ENCODE measurements at places on chromosomes 7 and 10.

DNA sequence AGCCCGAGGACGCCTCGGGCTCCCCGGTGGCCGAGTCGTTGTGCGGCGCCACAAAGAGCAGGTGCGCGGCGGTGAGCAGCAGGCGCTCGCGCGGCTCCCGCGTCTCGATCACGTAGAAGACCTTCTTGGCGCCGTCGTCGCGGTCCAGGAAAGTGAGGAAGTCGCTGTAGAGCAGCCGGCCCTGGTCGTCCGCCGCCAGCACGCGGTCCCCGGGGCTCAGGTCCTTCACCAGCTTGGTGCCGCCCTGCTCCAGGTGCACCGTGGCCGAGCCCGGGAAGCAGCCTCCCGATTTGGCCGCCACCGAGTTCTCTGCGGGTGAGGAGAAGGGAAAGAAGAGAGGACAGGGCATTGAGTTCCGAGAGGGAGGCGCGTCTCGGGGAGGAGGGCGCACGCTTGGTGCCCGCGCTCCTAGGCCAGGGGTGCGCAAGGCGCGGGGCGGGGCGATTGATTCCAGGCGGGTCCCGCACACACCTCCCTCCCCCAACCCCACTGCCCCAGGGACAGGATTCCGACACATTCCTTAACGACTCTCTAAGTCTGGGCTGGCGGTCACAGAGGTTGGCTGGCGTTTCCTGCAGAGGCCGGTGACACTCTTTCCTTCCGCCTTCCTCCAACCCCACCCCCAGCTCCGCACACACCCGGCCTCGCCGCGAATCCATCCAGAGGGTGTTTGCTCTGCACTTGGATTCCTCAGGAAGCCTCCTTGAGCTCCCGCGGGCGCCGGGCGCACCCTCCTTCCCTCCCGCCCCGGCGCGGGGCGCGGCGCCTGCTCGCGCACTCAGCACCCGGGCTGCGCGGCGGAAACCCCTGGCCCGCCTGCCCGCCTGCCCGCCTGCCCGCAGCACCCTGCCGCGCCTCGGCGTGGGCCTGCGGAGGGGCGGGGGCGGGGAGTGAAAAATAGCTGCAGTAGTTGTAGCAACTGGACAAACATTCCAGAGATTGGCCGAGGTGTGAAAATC, 8.6 kb downstream of the SHH start:
- DNase-seq: no peak

- no peak for DNase-seq
These were observed 69.2 kb upstream of the PPP2R2D start for GRCh38 chr10:131831561-131831960.

DNA sequence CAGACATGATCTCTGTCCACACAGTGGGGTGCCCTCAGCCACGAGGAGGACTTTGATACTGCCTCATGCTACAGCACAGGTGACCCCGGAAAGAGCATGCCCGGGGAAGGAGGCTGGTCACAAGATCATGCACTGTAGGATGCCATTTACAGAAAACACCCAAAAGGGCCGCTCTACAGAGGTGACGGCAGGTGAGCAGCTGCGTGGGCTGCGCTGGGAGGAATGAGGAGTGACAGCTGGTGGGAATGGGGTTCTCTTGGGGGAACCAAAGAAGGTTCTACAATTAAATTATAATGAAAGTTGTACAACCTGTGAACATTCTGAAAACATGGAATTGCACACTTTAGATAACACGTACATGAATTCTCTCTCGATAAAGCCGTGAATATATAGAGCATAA, 12.0 kb downstream of the INTS1 start:
- no peak for DNase-seq

GRCh38 chr7:125406111-125406510, 476.5 kb upstream of the POT1 start:
- peak; percentile 59 for DNase-seq

DNA sequence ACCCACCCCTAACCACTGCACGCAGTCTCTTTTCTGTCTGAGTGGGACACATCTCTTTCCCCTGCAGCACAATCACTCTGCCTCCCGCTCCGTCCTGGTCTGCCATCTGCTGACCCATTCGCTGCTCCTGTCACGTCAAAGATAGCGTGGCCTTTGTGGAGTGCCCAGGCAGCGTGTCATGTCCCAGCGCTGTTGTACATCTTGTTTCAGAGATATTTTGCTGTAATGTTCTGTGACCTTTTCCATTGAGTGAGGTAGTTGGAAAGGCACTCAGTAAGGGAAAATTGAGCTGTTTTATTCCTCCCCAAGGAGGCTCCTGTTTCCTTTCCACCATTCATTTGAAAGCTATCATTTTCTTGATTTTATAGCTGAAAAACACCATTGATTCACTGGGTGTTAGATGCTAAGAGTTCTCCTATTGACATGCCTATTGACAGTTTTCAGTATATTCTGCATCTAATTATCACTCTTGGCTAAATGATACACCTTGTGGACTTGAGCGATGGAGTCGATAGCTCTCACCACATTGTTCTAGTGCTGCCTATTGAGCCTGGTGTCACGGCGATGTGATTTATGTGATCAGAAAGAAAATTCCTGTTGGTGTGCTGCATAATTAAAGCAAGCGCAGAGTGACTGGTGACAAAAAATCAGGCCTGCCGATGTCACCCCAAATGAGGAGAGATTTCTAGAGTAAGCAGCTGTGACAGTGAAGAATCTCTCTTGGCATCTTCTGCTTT, 372.6 kb downstream of the LRMDA start:
- DNase-seq: no peak

GRCh38 chr7:142425281-142425680, 167.4 kb upstream of the PRSS58 start:
- DNase-seq: no peak

- DNase-seq: no peak
These were observed 31.6 kb upstream of the CCDC71L start for GRCh38 chr7:106692450-106693051.

GRCh38 chr10:46048152-46048551, 2.1 kb upstream of the MSMB start:
- no peak for DNase-seq

GRCh38 chr10:74231375-74231774, 80.4 kb downstream of the ADK start:
- DNase-seq: peak; percentile 37

GRCh38 chr7:126213876-126214275, 1038.9 kb downstream of the GRM8 start:
- peak; percentile 2 for DNase-seq

GRCh38 chr10:43960981-43961380, 312.3 kb upstream of the ZNF32 start:
- no peak for DNase-seq

DNA sequence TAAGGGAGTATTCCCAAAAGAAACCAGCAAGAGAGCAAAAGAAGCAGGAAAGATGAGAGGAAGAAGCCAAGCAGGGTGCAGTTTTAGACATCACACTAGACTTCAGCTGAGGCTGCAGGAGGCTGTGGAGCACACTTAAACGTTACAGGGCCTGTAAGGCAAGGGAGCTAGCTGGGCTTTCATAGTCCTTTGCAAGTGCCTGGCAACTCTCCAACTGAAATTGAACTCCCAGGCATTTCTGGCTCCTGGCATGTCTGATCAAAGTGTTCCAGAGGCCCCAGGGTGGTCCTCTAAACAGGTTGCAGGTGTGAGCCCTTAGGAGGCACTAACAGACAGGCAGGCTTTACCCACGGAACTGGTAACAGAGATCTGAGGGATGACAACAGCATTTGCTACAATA, 750.2 kb downstream of the XPNPEP1 start:
- no peak for DNase-seq

DNA sequence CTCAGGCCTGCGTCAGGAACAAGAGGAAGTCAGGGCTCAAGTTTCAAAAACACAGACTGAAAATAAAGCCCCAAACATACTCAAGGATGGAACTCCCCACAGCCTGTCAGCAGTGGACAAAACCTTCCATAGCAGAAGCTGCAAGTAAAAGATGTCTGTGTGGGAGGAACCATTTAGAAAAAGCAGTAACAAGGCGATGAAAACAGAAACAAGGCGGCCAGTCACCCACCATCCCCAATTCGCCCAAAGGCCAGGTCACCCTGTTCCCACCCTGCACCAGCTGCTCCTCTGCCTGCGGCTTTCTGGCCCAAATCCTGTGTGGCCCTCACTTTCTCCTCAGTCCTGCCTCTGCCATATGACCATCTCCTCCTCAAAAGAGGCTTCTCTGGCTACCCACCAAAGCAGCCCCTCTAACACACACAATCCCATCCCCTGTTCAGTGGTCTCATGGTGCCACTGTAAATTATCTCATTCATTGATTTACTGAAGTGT, 27.8 kb downstream of the KCNMA1 start:
- peak; percentile 62 for DNase-seq

GRCh38 chr10:130864961-130865818, 446.3 kb downstream of the TCERG1L start:
- DNase-seq: no peak

GRCh38 chr10:62626817-62627216, 177.7 kb upstream of the ADO start:
- peak; percentile 21 for DNase-seq

DNA sequence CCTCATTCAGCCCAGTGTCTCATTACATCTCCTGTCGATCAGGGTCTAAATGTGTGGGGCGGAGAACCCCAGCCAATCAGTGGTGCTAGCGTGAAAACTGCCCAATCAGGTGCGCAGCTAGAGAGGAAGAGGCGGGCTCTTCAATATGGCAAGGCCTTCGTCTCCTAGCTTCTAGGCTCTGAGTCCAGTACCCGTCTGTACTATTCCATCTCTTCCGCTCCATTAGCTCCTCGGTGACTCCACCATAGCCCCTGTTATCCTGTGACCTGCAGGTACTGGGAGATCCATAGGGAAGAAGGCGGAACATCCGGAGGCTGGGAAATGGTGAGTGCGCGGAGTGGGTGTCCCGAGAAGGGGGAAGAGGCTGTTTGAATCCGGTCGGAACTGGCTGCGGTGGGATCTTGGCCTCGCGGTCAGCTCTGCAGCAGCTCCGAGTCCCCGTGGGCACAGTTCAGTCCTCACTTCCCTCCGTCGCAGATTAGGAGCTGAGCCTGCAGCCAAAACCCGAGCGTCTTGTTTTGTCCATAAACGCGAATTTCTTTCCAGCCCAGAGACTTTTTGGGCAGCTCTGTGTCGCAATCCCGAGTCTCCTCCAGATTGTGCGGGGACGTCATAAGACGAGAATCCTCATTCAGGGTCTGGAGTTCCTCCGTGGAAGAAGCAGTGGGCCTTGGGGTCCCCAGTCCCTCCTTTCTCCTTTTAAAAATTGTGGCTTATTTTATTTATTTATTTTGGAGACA, at the start of gene ZNF727:
Gene ZNF727 (plus strand): TSS at position 134 of the 740 bp plus-strand sequence. CDS start 188 bp downstream, at position 322.
- DNase-seq: no peak

GRCh38 chr10:28679581-28680357, 2.4 kb downstream of the BAMBI start:
- DNase-seq: no peak

DNA sequence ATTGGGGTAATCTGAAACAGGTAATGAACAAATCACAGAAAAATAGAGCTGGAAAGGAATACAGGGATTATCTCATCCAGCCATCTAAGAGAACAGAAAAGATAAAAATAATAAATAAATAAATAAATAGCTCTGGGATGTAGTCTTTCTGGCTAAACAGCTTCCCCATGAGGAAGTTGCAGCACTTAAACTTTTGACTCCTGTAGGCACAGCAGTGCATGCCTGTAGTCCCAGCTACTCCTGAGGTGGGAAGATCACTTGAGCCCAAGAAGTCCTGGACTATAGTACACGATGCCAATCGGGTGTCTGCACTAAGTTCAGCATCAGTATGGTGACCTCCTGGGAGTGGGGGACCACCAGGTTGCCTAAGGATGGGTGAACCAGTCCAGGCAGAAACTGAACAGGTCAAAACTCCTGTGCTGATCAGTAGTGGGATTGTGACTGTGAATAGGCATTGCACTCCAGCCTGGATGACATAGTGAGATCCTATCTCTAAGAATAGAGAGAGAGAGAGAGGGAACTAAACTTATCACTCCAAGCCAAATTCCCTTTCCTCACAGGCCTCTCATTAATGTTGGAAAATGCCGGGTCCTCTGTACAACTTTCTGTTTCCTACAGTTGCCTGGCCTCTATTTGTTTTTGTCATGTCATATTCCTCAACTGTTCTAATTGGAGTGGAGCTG, 61.7 kb upstream of the CDK13 start:
- no peak for DNase-seq

DNA sequence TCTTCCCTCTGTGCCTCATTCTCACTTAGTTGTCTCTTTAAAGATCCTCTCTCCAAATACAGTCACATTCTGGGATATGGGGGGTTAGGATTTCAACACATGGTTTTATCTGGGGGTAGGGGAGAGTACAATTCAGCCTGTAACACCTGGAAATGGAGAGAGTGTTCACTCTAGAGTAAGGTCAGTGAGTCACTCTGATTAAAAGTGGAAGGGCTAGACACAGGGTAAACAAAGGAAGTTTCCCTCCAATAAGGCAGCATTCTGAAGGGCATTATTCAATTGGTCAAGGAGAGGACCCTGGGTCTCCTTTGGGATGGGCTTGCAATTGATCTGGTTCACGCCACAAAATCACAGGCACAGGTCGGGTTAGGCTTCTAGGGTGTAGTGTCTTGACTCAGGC, 232.8 kb upstream of the NPSR1 start:
- DNase-seq: no peak

- DNase-seq: no peak
These were observed 41.0 kb downstream of the MCMBP start for GRCh38 chr10:119831656-119832055.

DNA sequence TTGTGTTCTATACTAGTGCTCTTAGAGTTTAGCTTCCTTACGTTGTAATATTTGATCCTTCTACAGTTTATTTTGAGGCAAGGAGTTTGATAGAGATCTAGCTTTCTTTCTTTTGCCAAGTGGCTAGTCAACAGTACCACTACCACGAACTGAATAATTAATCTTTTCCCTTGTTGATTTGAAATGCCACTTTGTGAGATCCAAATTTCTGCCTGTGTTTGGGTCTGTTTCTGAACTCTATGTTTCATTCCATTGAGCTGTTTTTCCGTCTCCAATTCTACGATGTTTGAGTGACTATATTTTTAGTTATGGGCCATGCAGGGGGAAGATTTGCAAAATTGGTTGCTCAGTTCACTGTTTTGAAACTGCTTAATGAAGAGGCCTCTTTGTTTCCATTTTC, 134.7 kb downstream of the KIAA1217 start:
- DNase-seq: no peak

GRCh38 chr10:2067015-2067414, 329.7 kb upstream of the ADARB2 start:
- DNase-seq: no peak

DNA sequence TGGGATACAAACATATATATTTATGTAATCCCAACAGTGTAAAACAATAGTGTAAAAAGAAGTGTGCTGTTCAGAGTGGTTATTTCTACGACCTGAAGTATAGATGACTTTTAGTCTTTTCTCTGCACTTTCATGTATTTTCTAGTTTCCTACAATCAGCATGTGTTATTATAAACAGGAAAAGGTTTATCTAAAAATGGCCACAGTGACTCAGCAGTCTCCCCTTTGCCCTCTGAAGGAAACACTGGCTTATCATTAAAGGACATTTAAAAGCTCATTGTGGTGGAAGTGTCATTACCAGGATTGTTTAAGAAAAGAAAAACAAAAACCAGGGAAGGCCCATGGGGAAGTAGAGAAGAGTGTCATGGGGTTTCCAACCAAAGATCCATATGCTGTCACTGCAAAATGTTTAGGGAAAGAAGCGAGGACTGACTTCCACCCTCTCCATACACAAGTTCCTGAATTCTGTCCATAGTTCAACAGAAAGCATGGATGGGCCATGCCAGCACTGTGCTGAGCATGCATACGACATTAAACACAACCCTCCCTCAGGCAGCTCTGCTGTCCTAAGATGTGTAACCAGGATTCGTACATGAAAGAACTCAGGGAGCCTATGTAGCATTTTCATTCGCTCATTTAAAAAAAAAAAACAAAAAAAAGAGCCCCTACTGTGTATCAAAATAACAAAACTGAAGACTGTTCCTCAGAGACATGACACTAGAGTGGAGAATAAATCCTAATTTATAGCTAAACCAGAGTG, 10.2 kb downstream of the CYREN start:
- DNase-seq: peak; percentile 45

- DNase-seq: no peak
These were observed 55.8 kb downstream of the HBP1 start for GRCh38 chr7:107224374-107225223.

Measured in astrocyte of the spinal cord (primary cell).